Body of pancreas (tissue), 4 donors: ENCODE measurements at places on chromosomes 12 and 14.

- DNase-seq: peak; percentile 73
These were observed 1.2 kb upstream of the COX14 start for GRCh38 chr12:50110762-50111351.

DNA sequence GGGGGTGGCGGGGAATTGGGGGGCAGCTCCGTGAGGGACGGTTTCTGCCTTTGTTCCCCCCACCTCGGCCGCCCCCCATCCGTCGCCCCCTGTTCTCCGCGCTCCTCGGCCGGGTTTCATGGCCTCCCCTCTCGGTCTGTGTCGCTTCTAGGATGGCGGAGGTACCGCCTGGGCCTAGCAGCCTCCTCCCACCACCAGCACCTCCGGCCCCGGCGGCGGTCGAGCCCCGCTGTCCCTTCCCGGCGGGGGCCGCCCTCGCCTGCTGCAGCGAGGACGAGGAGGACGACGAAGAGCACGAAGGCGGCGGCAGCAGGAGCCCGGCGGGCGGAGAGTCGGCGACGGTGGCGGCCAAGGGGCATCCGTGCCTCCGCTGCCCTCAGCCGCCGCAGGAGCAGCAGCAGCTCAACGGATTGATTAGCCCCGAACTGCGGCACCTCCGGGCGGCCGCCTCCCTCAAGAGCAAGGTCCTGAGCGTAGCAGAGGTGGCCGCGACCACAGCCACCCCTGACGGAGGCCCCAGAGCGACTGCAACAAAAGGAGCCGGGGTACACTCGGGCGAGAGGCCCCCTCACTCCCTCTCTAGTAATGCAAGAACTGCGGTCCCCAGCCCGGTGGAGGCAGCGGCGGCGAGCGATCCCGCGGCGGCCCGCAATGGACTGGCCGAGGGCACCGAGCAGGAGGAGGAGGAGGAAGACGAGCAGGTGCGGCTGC, 575 bp downstream of the NAA30 start:
- DNase-seq: peak; percentile 37

DNA sequence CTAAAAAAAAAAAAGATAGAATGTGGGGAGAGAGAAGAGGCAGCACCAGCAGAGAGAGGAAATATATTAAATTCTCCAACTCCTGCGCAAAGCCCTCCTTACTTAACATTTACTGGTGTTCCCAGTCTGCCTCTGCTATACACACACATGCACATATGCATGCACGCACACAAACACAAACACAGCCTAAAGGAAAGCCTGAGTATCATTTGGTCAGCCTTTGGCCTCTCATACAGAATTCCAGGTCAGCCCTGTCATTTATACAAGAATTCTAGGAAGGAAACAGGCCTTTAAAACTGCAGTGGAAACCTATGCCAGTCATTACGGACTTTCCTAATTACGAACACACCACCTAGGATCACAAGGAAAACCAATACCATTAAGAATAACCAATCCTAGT, 269.4 kb downstream of the ITPR2 start:
- DNase-seq: no peak

DNA sequence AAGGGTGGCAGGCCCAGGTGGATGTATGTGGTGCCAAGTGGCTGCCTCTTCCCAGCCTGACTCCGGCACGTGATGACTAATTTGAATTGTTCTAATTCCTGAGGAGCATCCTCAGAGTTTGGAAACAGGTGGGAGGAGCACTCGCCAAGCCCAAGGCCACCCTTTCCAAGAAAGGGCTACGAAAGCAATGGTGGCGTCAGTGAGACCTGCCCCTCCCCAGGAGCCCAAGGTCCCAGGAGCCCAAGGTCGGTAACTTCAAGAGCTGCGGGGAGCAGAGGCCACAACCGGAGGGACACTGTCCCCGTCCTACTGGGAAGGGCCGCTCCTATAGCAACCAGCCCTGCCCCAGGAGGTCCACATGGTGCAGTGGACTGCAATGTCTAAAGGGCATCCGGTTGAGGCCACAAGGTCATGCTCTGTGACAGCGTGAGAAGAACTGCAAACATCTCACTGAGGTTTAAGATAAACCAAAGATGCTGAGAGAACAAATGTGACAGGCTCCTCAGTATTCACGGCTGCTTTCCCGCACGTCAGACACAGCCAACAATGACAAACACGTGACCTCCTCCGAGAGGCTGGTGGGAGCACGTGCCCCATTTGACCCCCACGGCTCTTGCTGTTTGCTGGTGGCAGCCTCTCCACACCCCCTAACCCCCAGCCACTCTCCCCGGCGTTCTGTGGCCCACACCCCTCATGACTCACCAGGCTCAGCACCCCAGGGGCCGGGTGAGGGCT, 79.6 kb downstream of the ITPK1 start:
- DNase-seq: no peak

DNA sequence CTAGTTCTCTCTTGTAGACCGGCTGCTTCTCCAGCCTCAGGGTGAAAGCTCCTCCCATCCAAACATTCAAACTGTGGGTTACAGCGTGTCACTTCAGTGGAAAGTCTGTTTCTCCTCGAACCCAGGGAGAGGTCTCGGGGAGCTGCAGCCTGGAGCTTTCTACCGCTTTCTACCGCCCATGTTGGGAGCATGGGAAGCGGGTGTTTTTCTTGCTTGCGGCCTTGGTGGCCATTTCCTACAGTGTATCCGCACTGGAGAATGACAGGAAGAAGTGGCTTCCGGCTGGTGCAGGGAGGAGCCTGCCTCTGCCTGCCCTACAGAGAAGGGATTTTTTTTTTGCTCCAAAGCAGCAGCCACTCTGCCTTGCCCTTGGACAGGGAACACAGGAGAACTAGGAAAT, 21.2 kb downstream of the ZFP36L1 start:
- no peak for DNase-seq

GRCh38 chr14:29895591-29896083, 32.0 kb downstream of the PRKD1 start:
- no peak for DNase-seq

GRCh38 chr12:131647667-131648066, 63.2 kb upstream of the SFSWAP start:
- DNase-seq: no peak

- DNase-seq: no peak
These were observed 62.3 kb upstream of the CCDC175 start for GRCh38 chr14:59638885-59639284.

GRCh38 chr12:7344833-7345606, 41.1 kb downstream of the ACSM4 start:
- DNase-seq: no peak

DNA sequence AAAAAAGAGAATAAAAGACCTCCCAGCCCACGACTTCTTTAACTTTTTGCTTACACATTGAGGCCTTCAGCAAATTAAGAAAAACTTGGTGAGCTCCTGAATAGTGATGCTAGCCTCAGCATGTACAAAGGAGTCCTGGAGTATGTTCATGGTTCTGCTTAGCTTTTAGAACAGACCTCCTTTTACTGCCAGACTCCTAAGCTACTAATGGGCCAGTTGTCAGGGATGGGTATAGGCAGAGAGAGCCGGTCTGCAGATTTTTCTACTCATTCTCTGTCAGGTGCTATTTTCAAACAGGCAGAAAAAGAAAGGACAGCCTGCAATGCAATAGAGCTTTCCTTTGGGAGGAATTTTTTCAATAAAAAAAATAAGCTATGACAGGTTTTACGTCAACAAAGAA, 81.9 kb upstream of the REP15 start:
- no peak for DNase-seq
